CD4-positive, alpha-beta T cell treated with Interleukin-2 at 100 ng/mL for 4 hours (primary cell): ENCODE measurements at places on chromosomes 6 and 20.
A peak's percentile ranks its signal among the peaks of the same experiment; 100 is the strongest.

GRCh38 chr6:74607934-74608333, 597.9 kb downstream of the COL12A1 start:
- DNase-seq: no peak

- no peak for DNase-seq
Measured at GRCh38 chr6:136873748-136874147, 48.4 kb upstream of the SLC35D3 start.

GRCh38 chr6:149140137-149140909, 177.2 kb upstream of the TAB2 start:
- DNase-seq: peak; percentile 80

GRCh38 chr20:1327827-1328679, 886 bp downstream of the SDCBP2 start:
- DNase-seq: no peak

GRCh38 chr20:2142649-2143048, 41.0 kb downstream of the STK35 start:
- DNase-seq: no peak

DNA sequence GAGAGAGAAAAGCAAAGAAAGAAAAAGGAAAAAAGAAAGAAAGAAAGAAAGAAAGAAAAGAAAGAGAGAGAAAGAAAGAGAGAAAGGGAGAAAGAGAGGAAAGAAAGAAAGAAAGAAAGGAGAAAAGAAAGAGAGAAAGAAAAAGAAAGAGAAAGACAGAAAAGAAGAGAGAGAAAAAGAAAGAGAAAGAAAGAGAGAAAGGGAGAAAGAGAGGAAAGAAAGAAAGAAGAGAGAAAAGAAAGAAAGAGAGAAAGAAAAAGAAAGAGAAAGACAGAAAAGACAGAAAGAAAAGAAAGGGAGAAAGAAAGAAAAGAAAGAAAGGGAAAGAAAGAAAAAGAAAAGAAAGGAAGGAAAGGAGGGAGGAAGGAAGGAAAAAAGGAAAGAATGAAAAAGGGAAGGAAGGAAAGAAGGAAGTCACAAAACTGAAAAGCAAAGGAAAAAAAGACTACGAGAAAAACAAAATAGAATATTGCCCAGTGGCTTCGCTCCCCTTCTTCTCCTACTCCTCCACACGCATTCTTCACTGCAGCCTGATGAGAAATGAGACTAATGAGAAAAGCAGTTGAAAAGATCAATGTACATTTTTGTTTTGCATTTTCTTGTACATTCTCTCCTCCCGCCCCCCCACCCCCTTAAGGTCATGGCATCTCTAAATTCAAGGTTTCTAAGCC, 170.0 kb downstream of the SOD2 start:
- DNase-seq: no peak

- DNase-seq: no peak
Measured at GRCh38 chr6:150492941-150493340, 106.7 kb upstream of the PLEKHG1 start.

DNA sequence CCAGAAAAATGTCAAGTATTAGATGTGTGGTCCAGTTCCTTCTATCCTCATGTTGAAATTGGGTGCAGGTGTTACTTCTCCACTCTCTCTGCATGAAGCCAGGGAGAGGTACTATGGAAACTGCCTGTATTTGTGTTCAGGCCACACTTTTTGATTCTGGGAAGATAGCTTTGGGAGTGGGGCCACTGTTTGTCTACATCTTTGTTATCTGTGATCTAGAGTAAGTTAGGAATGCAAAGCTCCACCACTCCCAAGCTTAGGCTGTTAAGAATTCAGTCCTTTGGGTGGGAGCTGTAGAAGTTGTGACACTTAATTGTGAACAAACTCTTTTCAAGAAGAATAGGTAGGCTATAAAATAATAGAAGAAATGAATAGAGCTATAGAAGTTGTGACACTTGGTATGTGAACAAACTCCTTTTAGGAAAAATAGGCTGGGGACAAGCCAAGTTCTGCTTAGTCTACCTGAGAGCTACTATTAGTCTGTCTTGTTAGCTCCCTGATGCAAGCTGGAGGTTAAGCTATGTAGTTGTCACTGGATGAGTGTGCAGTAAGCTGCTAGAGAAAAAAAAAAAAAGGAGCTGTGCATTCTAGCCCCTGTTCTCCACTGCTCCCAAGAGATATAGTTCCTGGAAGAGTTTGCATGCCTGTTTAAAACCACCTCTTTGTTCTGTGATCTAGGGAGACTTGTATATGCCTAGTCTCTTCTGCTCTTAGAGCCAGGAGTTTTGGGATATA, 7.1 kb upstream of the GFRAL start:
- DNase-seq: no peak

DNA sequence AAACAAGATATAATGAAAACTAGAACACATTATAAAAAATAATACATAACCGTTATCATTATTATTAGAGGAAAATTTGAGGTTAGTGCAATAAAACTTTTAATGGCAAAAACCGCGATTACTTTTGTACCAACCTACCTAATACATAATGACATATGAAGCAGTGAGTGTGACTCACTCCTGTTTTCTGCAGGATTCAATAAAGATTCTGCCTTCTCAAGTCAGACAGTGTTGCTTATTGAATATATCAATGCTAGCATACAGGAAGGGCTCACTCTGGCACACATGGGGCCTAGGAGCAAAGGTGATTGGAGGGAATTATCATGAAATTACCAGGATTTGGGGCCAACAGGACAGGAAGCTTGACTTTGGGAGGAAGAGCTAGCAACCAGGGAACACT, 230.8 kb upstream of the CEP162 start:
- DNase-seq: no peak

DNA sequence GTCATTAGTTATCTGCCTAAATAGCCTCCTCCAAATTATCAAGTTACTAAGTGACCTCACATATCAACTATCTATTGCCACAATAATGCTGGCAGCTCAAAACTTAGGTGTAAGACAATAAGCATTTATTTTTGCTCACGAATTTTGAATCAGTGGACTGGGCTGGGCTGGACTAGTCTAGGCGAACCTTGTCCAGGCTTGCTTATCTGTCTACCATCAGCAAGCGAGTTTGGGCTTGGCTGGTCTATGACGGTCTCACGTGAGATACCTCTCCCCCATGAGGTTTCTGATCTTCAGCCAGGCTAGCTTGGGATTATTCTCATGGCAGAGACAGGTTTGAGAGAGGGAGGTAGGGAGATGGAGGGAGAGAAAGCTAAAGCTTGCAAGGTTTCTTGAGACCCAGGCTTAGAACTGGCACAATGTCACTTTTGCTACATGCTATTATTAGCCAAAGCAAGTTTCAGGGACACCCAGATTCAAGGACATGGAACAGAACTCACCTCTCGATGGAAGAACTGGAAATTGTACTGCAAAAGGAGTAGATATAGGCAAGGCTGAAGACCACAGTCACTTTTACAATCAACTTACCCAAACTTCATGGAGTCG, 80.9 kb downstream of the WASF1 start:
- DNase-seq: no peak

DNA sequence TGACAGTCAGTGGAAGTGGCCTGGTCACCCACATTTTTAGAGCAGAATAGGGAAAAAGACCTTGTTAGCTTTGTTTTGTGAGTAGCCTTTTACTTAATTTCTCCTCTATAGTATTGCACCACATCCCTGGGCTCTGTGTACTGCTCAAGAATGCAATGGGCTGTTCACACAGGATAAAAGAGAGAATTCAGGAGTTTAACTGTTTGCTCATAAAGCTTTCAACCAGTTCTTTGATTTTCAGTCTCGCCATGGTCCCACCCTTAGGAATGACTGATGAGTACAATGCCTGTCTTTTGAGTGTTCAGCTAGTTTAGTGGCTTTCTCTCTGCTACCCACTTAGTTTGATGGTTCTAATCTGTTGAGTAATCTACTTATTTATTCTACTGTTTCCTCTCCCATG, 129.7 kb downstream of the PLG start:
- DNase-seq: no peak

GRCh38 chr6:41748542-41748941, 1.3 kb upstream of the PGC start:
- DNase-seq: no peak

GRCh38 chr6:121896363-121896762, 460.9 kb downstream of the GJA1 start:
- DNase-seq: no peak

DNA sequence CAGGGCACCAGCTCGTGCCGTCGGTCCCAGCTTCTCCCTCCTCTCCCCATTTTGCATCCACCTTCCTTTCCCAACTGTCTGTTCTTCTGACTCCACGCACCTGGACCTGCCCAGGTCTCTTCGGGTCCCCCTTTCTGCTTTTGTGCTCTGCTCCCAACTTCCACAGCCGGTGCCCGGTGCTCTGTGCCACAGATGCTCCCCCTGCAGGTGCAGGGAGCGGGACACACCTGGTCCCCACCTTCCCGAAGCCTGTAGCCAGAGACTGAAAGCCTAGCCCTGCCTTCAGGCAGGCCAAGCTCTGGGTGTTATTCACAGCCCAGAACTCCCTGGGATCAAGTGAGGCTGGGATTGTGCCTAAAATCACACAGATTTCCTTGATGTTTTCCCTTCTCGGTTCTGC, 24.6 kb upstream of the BMP7 start:
- no peak for DNase-seq

GRCh38 chr6:350371-350770, 41.2 kb upstream of the IRF4 start:
- DNase-seq: no peak

DNA sequence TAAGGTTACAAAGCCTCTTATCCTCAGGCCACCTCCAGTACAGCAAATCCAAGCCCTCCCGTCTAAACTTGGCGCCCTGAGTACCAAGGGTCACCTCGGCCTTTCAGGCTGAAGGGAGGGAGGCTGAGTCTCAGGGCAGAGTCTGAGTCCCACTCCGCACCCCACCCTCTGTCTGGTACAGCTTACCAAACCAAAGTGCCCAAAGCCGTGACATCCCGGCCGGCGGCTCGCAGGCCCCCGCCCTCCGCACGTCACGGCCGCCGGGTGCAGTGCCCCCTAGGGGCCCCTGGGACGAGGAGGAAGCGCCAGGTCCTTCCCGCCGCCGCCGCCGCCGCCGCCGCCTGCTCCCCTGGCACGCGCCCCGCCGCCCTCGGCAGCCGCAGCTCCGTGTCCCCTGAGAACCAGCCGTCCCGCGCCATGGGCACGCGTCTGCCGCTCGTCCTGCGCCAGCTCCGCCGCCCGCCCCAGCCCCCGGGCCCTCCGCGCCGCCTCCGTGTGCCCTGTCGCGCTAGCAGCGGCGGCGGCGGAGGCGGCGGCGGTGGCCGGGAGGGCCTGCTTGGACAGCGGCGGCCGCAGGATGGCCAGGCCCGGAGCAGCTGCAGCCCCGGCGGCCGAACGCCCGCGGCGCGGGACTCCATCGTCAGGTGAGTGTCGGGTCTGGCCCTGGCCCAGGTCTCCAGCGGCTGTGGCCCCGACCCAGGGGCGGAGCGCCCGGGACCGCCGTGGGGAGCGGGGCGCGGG, at the start of gene MTHFD1L:
Gene MTHFD1L (plus strand): TSS at position 297 of the 741 bp plus-strand sequence. CDS start 121 bp downstream, at position 418.
- peak; percentile 70 for DNase-seq

DNA sequence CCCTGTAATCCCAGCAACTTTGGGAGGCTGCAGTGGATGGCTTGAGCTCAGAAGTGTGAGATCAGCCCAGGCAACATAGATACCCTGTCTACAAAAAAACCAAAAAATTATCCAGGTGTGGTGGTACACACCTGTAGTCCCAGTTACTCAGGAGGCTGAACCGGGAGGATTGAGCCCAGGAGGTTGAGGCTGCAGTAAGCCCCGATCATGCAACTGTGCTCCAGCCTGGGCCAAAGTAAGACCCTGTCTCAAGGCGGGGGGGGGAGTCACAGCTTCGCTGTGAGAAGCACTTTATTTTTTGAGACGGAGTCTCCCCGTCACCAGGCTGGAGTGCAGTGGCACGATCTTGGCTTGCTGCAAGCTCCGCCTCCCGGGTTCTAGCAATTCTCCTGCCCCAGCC, 54.2 kb downstream of the EZR start:
- no peak for DNase-seq

DNA sequence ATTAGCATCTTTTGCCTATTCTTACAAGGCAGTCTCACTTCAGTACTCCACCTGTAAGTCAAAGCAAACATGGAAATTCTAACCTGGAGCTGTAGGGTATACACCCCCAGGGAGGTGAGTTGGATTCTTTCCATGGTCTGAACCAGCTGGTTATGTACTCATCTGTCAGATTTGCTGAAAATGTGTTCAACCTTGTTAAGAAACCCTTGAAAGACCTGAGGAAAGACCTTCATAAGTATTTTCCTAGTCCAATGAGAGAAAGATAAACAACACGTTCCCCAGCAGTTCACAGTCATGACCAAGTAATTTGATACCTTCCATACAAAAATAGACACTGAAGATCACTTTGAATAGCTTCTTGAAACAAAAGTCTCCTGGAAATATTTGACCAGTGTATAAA, 42.5 kb downstream of the ID4 start:
- no peak for DNase-seq

DNA sequence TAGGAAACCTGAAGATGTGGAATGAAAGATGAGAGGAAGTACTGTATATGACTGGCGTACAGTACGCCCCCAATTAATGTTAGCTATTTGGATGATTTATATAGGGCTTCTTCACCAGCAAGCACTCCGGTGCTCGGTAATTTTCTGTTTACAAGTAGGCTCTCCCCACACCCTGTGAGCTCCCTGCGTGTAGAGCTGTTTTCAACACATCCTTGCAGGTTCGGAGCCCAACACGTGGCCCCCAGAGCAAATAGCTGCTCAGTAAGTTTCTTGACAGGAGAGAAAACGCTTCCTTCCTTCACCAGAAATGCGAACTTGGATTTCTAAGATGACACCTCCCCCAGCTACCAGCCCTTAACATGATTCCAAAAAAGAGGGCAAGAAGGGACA, 1.2 kb upstream of the RAB22A start:
- peak; percentile 19 for DNase-seq

DNA sequence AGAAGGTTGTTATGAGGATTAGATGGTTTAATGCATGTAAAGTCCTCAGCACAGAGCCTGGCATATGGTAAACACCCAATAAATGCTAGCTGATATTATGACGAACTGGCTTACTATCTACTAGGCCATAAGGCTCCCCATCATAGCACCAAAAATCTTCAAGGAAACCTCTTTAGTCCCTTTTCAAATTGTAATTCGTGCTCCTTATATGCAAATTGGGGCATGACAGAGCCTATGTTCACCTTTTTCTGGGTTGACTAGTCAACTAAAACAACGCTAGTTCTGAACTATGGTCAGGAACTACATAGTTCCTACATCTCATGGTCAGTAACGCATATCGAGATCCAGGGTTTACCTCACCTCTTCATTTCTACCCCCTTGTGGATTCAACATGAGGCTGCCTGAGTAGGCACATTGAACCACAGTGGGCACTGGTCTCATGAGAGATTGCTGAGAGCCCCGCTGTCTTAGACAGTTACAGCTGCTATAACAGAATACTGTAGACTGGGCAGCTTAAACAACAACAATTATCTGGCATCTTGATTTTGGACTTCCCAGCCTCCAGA, 97.2 kb upstream of the TNFAIP3 start:
- no peak for DNase-seq

- DNase-seq: no peak
Measured at GRCh38 chr6:14478381-14479225, 361.0 kb downstream of the CD83 start.

DNA sequence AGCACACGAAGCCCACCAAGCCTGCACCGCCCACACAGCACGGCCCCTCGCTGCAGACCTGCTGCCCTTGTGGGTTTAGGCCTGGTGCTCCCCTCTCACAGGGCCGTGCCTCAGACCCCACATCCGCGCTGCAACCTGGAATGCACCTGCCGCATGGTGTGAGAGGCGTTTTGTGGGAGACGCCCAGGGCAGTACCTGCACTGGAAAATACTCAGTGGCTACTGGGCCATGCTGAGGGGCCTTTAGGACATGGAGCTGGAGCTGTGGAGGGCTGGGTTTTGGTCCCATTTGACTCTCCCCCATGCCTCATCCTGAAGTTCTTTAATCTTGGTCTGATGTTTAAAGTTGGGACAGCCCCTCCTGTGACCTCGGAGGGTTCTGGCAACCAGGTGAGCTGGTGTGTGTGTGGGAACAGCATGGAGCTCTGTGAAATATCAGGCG, 116.3 kb downstream of the ERMARD start:
- no peak for DNase-seq
